HS-5 (cell line): ENCODE measurements at places on chromosomes 1 and 21.

DNA sequence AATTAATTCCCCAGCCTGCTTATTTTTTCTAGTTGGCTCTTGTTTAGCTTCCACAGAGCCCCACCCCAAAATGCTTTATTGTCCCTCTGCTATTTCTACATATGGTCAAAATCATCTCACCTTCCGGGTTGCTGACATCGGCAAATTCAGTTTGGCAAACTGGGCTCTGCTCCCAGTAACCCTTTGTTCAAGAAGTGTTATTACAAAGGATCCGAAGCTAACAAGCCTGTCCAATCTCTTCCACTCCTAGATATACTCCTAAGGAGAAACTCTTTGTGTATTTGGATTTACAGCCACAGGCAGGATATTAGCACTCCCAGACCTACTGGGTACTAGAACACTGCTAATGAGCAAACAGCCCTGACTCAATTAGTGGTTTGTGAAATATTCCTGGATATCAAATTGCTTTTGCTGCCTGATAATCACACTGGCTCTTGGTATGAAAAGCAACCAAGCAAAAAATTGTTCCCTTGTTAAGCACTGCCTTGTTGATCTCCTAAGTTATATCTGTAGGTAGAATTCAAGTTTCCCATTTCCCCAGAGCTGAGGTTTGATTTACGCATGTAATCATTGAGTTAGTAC is 4.0 kb downstream of the JUN start:
- no peak for DNase-seq

- peak; percentile 2 for DNase-seq
These were observed 626 bp downstream of the CXADR start for GRCh38 chr21:17513214-17514123.

- DNase-seq = no peak
These were observed 17.1 kb upstream of the ESRRG start for GRCh38 chr1:216740331-216740730.

DNA sequence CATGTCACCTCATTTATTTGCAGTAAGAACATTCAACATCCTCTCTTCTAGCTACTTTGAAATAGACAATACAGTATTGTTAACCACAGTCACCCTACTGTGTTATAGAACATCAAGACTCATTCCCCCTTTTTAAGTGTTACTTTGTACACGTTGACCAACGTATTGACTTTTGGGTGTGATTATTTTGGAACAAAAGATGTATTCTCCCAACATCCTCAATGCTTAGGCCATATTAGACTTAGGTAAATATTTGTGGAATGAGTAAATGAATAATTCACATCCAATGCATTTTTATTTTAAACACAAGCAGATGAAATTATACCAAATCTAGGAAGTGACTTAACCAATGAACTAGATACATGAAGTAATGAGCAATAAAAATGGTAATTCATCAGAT is 296.6 kb downstream of the CHRM3 start:
- no peak for DNase-seq

DNA sequence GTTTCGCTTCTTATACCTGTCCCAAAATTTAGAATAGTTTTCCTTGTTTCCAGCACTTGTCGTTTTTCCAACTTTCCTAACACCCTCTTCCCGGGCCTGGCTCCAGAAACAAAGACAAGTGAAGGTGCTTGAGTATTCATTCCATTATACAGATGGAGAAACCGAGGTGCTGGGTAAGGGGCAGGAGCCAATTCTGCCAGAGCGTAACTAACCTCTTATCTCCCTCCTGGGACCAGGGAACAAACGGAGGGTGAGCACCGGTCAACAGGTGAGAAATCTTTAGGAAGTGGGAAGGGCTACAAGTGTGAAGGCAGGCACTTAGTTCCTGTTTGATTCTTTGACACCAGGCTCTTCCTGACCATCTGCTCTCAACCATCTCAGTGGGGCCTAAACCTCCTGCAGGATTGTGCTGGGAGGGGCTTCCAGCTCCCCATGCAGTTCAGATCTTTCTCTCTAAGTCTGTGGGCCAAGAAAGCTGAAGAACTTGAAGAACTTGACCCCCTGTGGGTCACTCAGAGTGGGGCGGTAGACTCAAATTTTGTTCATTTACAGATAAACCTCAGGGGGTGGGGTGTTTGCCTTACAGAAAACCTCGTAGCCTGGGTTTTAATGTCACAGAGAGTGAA is 8.7 kb downstream of the PLXNA2 start:
- no peak for DNase-seq

DNA sequence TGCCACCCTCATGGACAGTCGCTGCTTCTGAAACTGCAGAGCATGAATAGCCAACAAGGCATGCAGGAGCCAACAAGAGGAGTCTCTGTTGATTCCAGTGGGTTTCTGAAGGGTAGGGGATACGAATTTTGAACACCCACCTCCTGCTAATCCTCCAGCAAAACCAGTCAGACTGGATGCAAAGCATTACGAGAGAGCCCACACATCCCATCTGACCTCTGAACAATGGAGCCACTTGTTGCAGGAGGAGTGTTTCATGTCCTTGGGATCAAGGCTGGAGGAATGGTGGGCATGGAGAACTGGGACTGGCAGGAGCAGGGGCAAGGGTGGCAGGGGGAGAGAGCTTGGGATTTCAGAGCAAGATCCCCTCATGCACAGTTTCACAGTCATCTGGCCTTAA is 1.6 kb downstream of the VTCN1 start:
- no peak for DNase-seq

- peak; percentile 55 for DNase-seq
These were observed 37.3 kb downstream of the PTAFR start for GRCh38 chr1:28139025-28139712.

GRCh38 chr1:154911691-154912550 is 24.6 kb downstream of the PMVK start:
- no peak for DNase-seq

GRCh38 chr1:247392088-247392487 is 23.9 kb upstream of the NLRP3 start:
- no peak for DNase-seq

GRCh38 chr1:960363-961131 is at the start of gene KLHL17:
KLHL17 (plus strand) TSS chr1:960584; CDS start chr1:960694, 110 bp downstream.
- no peak for DNase-seq

DNA sequence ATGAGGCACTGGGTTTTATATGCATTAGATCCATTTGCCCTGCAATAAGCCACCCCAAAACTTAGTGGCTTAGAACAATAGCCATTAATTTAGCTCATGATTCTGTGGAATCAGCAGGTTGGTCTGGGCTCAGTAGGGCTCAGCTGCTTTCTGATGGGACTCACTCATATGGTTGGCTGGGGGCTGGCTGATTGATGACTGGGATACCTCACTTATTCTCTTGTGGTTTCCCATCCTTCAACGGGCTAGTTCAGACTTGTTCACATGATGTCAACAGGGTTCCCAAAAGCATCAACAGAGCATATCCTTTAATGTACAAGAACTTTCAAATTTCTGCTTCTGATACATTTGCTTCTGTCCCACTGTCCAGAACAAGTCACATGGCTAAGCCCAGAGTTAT is 43.2 kb downstream of the DNM3 start:
- DNase-seq = no peak

GRCh38 chr21:38139380-38140168 is 117.2 kb upstream of the KCNJ15 start:
- peak; percentile 11 for DNase-seq

GRCh38 chr1:241531195-241532161 is 700 bp upstream of the KMO start:
- peak; percentile 78 for DNase-seq

DNA sequence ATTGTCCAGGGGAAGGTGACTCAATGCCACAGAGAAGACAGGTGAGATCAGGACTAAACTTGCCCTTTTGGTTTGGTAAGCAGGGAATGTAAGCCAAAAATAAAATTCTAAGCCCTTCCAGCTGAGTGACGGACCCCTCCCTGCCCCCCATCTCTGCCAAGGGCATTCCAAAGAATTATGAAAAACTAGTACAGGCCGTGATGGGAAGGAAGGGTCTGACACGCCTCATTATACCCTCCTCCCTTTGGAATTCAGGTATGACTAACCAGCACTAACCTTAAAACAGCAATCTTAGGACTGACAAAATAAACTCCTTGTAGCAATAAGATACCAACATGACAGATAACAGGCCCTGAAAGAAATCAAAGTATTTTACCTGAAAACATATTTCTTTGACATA is 99.6 kb downstream of the GABPA start:
- DNase-seq = no peak

GRCh38 chr1:97832481-97832880 is 88.4 kb downstream of the DPYD start:
- no peak for DNase-seq

GRCh38 chr1:76677416-76678405 is 189.6 kb upstream of the ST6GALNAC5 start:
- DNase-seq = no peak

DNA sequence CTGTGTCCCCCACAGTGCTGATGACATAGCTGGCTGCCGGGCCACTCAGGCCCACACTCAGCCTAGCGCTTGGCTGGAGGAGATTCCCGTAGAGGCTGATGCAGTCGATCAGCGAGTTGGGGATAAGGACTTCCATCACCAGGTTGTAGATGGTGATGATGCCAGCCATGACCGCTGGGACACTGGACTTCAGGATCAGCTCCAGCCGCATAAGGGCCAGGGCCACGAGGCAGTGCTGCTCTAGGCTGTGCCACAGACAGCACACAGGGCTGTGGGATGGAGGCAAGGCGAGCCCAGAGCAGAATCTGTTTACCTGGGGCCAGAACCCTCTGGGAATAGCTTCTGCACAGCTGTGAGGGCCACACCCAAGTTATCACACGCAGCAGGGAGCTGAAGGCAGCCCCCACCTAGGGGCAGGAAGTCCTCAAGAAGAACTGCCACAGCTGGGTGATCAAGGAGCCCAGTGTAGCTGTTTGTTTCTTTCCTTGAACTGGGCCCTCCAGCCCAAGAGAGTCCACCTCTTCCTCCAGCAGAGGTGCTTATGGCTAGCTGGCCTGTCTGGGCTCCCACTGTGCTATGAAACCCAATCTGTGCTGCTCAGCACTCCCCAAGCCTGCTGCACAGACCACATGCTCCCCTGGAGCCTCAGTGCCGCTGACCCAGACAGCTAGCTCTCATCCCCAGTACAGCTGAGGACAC is 6.2 kb downstream of the SLC2A1 start:
- no peak for DNase-seq
